ENCODE measurements at places on chromosomes 16 and 17.

- DNase-seq, result peak; percentile 88
Measured at GRCh38 chr17:42016941-42017865, at the start of gene DNAJC7. Gene DNAJC7 (minus strand): TSS chr17:42017439. CDS start chr17:42017416, 23 bp downstream.

GRCh38 chr16:27414788-27415431, 12.9 kb downstream of the IL21R start:
- DNase-seq, result no peak

DNA sequence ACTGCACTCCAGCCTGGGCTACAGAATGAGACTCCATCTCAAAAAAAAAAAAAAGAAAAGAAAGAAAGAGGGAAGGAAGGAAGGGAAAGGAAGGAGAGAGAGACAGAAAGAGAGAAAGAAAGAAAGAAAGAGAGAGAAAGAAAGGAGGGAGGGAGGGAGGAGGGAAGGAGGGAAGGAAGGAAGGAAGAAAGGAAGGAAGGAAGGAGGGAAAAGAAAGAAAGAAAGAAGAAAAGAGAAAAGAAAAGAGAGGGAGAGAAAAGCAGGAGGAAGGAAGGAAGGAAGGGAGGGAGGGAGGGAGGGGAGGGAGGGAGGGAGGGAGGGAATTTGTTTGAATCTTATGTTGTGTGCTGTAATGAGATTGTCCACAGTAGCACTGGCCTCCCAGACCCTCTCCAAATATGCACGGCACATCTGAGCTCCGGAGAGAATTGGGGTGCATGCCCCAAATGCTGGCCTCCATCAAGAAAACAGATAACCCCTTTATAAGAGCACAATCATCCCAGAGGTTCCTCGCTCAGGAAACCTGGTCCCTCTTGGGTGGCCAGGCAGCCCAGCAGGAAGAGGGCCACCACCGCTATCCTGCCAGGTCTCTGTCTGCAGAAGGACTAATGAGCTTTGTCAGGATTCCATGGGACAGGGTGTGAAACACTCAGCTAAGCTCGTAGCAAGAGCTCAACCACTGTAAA, 8.8 kb upstream of the EIF1 start:
- no peak for DNase-seq

DNA sequence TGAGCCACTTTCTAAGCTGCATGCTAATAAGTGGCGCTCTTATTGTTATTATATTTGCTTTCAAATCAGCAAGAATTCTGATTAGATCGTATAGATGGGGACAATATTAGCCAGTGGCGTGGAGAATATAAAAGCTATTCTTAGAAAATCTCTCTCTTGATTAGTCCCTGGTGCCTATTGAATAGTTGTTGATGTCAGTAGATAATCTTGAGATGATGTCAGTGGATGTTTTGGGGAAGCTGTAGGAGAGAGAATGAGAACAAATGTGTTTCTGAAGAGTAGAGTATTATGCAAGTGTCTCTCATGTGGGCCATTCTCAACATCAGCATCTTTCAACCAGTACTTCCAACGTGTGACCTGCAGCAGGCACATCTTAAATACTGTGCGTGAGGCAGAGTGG, 445.7 kb downstream of the GRIN2A start:
- DNase-seq, result no peak

GRCh38 chr17:46821482-46822387, 3.2 kb upstream of the WNT3 start:
- DNase-seq, result no peak

DNA sequence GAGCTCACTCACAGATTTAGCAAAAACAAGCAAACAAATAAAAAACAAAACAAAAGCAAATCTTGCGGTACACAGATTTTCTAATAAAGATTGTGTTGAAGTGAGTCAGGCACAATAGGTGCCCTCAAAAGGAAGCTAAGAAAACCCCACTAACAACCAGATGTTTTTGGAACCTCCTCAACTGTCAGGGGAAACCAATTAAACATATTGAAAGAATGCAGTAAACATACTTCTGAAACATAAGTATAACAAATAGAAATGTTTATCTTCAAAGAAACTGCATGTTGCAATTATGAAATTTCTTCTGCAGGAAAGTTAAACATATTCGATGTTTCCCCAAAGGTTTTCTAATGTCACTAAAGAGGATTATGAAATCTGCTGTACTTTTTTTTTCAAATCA, 110.5 kb upstream of the CORO6 start:
- no peak for DNase-seq

GRCh38 chr16:89257757-89258465, 40.4 kb downstream of the ZNF778 start:
- no peak for DNase-seq

DNA sequence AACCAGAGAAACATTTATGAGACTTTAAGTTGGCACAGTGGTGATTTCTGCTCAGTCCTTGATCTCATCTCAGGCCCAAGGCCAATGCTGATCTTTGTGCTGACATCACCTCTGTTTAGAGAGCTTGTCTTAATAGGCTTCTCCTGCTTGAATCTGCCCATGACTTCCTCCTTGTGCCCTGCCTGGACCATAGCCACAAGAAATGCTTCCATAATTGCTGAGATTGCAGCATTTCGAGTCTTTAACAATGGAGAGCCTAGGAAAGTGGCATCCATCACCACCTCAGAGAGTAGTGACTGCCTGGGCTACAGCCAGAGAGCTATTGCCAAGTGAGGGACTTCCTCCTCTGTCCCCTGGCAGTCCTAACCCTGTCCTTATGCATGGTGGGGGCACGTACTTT, 25.1 kb upstream of the MMP2 start:
- DNase-seq, result peak; percentile 2

DNA sequence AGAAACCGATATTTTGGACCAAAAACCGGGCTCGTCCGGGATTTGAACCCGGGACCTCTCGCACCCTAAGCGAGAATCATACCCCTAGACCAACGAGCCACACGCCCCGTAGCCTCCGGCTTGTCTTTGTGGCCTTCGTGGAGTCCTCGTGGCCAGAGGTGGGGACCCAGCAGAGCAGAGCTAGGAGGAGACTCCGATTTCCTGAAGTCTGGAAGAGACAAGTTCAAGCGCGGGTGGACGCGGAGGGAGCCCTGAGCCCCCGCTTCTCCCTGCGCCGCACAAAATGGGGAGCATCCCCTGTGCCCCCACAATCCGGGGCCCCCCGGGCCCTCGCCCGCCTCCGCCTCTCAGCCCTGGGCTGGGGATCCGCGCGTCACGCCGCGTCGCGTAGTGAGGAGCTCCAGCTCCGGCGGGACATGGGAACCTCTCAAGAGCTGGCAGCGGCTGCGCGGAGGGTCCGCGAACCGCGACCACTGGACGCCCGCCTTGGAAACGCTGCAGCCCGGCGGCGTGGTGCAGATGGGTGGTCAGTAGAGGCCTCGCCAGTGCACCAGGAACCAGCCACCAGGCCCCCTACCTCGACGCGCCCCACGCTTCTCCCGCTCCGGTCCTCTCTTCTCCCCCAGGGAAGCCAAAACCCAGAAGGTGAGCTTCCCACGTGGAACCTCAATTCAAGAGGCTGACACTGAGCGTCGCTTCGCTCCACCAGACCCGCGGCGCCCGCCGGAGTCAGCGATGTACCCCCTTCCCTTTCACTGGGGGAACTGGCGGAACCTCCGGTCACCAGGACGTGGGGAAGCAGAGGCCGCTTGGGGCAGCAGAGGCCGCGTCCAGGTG, 5.2 kb upstream of the OR1F1 start:
- DNase-seq, result no peak

DNA sequence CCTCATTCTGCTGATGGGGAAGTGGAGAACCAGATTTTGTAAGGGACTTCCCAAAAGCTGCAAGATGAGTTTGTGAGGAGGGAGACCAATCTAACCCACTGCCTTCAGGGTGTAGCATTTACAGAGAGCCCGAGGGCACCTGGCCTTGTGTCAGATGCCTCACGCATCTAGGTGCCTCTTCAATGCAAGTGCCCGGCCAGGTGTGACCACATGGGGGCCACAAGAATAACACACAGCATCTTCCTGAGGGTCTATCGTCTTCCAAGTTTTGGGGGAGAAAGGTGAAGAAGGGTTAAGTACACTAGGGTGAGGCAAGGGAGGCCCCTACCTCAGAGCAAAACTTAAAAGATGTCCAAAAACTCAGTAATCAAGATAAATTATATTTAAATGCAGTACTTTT, 401.7 kb upstream of the CDH5 start:
- no peak for DNase-seq

GRCh38 chr16:69513180-69513966, 52.4 kb upstream of the NFAT5 start:
- DNase-seq, result no peak

DNA sequence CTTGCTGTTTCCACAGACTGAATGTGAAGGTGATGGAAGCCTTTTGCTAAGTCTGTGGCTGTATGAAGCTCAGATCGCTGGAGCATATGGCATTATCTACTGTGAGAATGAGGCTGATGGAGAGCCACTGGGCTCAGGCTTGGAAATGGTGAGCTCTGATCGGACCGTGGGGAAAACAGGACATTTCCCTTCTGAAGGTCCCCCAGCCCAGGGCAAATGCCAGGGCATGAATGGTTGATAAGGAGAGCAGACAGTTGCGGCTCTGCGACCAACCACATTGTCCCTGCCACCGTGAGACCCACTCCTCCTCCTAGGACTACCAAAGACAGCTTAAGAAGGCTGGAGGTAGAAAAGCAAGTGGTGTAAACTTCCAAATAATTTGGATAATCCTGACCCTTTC, 4.7 kb upstream of the CUEDC1 start:
- DNase-seq, result no peak

DNA sequence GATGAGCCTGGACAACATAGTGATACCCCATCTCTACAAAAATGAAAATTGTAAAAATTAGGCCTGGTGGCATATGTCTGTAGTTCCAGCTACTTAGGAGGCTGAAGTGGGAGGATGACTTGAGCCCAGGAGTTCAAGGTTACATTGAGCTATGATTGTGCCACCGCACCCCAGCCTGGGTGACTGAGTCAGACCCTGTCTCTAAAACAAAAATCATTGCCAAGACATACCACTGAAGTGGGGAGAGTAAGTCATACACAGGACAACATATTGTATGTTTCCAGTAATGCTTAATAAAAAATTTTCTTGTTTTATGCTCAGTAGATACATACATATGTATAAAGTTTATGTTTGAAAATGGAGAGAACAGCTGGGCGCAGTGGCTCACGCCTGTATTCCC, 39.2 kb downstream of the NDE1 start:
- no peak for DNase-seq

GRCh38 chr17:80243526-80244433, 16.9 kb upstream of the RNF213 start:
- DNase-seq, result no peak

DNA sequence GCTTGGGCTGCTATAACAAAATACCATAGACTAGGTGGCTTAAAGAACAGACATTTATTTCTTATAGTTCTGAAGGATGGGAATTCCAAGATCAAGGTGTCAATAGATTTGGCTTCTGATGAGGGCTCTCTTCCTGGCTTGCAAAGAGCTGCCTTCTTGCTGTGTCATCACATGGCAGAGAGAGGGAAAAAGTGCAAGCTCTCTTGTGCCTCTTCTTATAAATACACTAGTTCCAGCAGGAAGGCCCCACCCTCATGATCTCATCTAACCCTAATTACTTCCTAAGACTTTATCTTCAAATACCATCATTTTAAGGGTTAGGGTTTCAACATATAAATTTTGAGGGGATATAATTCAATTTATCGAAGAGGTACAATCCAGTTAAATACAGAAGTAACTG, 30.6 kb downstream of the ABCA9 start:
- no peak for DNase-seq

GRCh38 chr16:17453364-17454038, 17.3 kb downstream of the XYLT1 start:
- DNase-seq, result peak; percentile 89

- no peak for DNase-seq
Measured at GRCh38 chr17:81682565-81683207, 911 bp downstream of the ARL16 start.

- DNase-seq, result peak; percentile 31
Measured at GRCh38 chr17:60169921-60170817, 20.4 kb downstream of the CA4 start.

- DNase-seq, result no peak
Measured at GRCh38 chr16:13307851-13308250, 406.5 kb downstream of the SHISA9 start.

DNA sequence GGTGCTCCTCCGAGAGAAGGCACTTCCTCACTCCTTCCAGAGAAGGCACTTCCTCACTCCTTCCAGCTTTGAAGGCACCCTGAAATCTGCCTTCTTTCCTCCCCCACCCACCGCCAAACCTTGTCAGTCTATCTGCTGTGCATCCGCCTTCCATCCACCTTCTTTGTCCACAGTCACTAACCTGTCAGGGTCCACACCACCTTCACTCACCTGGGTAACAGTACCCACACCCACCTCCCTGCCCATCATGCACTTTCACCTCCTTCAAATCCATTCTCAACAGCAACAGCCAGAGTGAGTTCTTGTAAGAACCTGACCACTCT, 5.2 kb downstream of the CCDC102A start:
- DNase-seq, result no peak

- peak; percentile 73 for DNase-seq
Measured at GRCh38 chr17:75652934-75653549, 13.9 kb downstream of the RECQL5 start.

DNA sequence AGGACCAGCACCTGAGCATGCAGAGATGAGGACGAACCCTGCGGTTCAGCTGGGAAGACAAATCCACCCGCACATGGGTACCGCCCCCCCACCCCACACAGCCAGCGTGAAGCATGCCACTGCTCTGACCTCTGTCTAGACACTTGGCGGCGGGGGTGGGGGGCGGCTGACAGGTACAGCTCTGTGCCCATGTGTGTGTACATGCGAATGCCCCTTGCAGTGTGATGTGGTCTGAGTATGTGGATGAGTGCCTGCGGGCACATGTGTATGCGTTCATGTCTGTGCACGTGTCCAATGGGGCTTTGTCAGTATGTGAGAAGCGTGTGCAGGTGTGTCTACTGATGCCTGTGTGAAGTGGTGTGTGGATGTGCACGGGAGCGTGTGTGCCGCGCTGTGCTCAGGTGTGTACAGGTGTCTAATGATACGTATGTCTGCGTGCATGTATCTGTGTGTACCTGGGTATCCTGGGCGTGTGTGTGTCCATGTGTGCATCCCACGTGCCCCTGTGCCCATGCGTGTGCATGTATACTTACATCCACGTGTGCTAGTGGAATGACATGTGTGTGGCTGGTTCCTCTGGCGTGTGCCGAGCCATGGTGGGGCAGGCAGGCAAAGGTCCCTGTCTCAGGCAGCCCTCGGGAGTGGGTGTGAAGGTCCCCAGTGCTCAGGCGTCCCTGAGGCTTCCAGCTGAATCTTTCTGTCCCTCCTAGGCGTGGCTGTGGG, 636 bp upstream of the RAP1GAP2 start:
- no peak for DNase-seq

- peak; percentile 51 for DNase-seq
Measured at GRCh38 chr17:82734987-82735866, at the start of gene FN3K. Gene FN3K (plus strand): TSS chr17:82735615. CDS start chr17:82735637, 22 bp downstream.

DNA sequence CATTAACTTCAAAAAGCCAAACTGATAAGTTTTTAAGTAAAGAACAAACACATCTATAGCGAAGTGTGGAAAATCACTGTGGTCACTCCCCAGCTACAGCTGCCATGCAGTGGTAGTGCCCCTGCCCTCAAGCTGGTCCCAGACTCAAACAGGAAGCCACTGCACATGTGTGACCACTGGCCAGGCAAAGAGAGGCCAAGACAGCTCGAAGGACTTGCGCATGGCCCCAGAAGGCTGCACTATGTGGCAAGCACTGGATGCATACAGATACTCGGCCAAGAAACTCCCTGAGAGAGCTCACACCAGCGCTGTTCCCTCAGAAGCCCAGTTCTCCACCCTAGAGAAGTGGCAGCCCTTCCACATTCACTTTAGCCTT, 82.4 kb downstream of the ANKRD11 start:
- no peak for DNase-seq

All from pons (tissue), 1 donor.